Gastrocnemius medialis (tissue), 4 donors: ENCODE measurements at places on chromosomes 1 and 21.

- no peak for DNase-seq
Measured at GRCh38 chr1:54465351-54465811, 59.2 kb upstream of the SSBP3 start.

GRCh38 chr1:150149271-150150132, at the start of gene PLEKHO1:
Gene PLEKHO1 (plus strand): TSS chr1:150149916. CDS start chr1:150150258, 342 bp downstream.
- peak; percentile 76 for DNase-seq

- no peak for DNase-seq
Measured at GRCh38 chr1:5753549-5754421, 238.4 kb downstream of the NPHP4 start.

- DNase-seq, result no peak
Measured at GRCh38 chr1:35838693-35839245, 31.0 kb downstream of the AGO4 start.

DNA sequence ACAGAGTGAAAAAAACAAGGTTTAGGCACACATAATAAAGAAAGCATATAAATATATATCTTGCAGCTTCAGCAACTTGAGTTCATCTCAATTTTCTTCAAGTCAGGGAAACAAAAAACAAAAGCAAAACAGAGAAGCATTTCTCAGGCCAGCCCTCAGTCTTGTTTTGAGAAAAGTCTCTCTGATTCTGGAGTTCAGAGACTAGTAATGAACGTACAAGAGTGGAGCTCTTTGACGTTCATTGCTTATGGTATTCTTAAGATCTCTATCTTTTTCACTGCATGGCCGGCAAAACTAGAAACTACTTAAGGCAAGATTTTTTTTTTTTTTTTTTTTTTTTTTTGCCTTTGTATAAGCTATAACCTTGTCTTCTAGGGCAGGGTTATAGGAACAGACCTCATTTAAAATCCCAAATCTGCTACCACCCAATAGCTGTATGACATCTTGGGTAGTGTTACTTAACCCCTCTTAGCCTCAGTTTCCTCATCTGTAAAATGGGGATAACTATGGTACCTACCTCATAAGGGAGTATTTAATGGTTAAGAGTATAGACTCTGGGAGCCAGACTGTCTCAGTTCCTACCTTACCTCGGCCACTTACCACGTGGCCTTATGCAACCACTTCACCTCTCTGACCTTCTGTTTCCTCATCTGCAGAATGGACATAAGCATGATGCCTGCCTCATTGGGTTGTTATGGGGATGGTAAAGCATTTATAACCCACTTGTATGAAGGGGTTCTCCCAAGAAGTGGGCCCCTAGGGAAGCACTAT, 33.6 kb downstream of the LMO4 start:
- no peak for DNase-seq

DNA sequence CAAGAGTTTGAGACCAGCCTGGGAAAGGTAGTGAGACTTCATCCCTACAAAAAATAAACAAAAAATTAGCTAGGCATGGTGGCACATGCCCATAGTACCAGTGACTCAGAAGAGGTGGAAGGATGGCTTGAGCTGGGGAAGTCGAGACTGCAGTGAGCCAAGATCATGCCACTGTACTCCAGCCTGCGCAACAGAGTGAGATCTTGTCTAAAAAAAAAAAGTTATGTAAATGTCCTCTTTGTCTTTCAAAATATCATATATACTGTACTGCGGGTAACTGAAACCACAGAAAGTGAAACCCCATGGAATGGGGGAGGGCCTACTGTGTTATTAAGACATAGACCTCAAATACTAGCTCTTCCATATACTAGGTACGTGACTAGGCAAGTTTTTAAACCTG, 20.8 kb downstream of the ACADM start:
- no peak for DNase-seq

DNA sequence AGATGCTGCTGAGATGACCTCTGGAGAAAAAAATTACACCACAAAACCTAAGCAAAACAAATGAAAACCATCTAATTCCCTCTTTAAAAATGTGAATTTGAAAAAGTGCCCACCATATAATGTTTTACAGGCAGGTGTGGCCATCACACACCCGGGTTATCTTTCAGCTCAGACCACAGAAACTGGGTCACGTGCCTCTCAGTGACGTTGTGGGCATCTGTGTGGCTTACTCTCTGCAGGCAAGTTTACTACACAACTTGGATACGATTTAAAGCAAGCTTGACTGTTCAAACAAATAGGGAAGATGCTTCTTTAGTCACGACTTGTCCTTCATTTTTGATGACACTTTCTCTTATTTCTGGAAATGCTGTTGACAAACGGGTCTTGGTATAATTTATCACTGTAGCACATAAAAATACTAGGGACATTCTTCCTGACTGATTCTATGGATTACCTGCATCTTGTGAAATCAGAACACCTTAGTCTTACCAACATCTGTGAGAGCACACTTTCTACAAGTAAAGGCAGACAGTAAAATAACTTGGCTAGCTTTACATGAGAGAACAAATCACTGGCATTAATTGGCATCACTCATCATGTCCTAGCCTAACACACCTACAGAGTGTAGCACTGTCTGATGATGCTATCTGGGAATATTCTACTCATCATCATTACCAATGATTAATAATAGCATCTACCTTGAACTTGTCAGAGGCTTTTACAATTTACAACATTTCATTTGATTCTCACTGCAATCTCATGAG, 89.3 kb upstream of the EDEM3 start:
- no peak for DNase-seq

- no peak for DNase-seq
Measured at GRCh38 chr1:3553166-3553939, 58.0 kb downstream of the MEGF6 start.

DNA sequence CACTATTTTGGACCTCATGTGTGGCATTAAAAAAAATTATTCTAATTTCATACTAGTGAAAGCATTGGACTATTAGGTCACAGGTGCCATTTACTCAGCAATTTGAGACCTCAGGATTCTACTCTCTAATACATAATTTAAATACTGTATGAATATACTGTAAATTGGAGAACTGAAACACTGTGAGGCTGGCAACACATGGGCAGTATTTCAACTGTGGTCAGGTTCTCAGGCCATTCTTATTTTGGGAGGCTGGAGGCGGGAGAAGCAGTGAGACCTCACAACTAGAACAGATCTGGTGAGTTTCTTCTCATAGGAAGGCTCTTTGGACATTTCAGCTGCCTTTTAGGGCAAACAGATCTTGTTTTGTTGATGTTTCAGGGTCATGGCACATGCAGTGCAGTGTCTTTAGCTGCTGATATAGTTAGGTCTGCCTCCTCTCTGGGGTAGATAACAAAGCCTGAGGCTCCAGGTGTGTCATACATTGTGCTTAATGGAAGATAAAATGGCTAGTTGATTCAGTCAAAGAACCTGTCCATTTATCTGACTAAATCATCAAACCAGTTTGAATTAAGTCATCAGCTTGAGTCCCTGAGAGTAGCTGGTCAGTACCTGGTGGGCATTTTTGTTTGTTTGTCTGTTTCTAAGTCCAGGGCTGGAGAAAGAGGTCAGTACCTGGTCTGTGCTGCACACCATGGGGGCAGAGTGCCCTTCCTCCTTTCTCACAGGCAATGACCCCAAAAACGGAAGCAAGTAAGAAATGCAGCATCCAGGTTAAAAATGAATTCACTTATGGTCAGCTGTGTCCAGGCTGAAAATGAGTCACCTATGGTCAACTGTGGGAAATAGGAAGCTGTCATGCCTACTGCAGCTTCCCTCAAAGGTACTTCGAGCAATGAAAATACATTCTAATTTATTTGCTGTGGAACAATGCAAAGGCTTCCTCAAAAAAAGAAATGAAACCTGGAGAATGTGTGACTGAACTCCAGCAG, 216.2 kb downstream of the SDCCAG8 start:
- DNase-seq, result no peak

DNA sequence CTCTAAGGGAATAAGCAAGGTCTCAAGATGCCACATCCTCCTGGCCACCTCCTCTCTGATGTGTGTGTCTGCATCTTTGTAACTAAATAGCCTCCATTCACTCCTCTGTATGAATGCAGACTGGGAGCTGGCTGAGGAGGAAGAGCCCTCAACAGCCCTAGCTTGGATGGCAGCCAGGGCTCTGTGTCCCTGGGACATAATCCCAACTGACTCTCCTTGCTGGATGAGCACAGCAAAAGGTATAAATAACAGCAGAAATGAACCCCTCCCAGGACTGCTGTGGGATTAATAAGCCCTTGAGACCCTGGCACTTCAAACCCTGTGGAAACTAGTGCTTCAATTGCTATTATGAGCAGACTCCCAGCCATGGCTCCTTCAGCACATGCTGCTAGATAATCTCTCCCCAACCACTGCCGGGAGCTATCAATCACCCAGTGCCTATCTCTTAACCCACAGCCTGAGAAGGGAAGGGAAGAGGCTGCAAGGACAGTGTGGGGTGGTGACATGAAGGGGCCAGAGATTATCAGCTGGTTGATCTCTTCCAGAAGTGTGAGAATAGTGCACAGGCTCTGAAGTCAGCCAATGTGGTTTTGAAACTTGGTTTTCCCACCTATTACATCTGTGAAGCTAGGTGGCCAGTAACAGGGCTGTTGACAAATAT, 152.2 kb downstream of the TNR start:
- no peak for DNase-seq

- DNase-seq, result no peak
Measured at GRCh38 chr1:156860628-156861423, at the start of gene NTRK1. Gene NTRK1 (plus strand): TSS chr1:156860865. CDS start chr1:156860935, 70 bp downstream.

DNA sequence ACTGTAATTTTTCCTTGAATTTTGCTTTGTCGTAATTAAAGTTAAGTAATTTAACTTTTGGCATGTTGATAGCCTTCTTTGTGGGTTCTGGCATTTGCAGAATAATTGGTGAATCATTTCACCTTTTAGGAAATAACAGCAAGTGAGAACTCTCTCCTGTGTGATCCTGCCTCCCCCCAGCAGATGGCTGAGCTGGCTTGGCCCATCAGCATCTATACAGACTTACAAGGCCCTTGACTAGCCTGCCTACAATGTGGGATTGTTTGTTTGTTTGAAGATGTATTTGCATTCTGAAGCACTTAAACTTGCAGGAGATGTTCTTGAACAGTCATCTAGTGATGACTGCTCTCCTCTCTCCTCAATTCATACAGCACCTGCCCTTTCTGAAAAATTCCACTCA, 55.9 kb downstream of the MACO1 start:
- DNase-seq, result no peak

- no peak for DNase-seq
Measured at GRCh38 chr1:213122514-213122929, 71.5 kb downstream of the RPS6KC1 start.

DNA sequence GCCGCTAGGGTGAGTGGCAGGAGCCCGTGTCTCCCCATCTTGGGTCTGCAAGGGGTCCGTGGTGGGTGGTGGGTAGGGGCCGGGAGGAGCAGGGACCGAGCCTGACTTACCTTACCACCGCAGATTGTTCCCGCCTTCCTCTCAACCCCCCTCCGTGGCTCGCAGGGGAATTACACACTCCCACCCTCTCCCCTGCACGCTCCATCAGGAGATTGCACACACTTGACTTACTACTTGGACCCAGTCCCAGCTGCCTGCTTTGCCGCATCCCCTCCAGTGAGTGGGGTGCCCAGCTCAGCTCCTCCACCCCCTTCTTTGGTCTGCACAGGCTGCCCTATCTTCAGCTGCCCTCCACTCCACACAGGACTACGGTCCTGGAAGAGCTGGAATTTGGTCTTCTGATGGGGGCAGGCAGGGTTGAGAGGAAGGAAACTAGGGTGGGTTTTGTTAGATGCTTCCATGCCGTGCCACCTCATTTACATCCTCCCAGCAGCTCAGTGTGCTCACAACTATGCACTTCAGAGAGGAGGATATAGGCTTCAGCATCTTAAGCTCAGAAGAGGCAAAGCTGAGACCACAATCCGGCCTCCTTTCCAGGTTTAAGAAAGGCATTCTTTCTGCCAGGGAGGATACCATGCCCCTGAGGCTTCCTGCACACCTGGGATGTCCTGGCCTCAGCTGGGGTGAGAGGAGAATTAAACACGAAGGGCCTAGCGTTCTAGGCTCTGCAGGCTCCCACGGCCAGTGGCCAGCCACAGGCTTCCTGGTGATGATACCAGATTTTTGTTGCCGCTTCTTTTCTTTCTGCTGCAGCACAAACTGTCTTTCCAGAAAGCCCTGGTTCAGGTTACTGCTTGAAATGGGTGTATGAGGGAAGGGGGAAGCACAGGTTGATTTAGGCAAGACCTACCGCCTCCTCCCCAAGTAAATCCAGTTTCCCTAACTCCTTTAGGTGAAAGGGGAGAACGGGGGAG, 2.3 kb downstream of the KCNC4 start:
- no peak for DNase-seq

GRCh38 chr1:116445534-116445933, 72.5 kb downstream of the ATP1A1 start:
- no peak for DNase-seq

- DNase-seq, result no peak
Measured at GRCh38 chr1:27614625-27615344, 10.8 kb upstream of the AHDC1 start.

DNA sequence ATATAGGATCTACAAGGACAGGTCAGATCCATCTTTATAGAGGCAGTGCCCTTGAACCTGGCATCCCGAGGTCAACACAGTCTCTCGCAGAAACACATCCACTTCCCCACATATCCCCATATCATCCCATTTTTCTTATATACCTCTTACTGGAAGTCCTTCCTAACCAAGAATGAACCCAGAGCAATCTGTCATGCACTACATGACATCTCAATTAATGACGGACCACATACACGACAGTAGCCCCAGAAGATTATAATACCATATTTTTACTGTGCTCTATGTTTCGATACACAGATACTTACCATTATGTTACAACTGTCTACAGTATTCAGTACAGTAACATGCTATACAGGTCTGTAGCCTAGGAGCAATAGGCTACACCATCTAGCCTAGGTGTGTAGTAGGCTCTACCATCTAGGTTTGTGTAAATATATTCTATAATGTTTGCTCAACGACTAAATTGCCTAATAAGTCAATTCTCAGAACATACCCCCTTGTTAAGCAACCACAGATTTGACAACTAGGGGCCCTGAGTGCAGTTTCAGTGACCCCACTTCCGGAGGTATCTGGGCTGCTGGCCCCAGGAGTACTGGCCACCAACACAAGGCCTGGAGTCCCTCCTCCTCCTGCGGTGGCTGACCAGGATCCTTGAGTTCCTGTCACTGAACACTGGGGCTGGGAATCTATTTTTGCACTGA, 28.1 kb downstream of the PTPN14 start:
- no peak for DNase-seq

- DNase-seq, result no peak
Measured at GRCh38 chr1:64495878-64496277, 25.9 kb downstream of the CACHD1 start.

- DNase-seq, result peak; percentile 65
Measured at GRCh38 chr1:214386747-214387146, 105.8 kb downstream of the SMYD2 start.

GRCh38 chr1:174204697-174205308, 45.5 kb downstream of the RABGAP1L start:
- no peak for DNase-seq

DNA sequence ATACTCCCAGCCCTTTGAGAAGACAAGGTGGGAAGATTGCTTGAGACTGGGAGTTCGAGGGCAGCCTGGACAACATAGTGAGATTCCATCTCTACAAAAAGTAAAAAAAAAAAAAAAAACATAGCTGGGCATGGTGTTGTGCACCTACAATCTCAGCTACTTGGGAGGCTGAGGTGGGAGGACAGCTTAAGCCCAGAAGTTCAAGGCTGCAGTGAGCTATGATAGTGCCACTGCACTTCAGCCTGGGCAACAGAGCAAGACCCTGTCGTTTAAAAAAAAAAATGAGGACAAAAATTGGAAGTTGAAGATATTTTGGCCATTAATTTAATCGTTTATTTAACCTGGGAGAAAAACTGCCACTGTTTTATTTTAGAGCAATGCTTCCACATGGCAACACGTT, 1.1 kb downstream of the URB1 start:
- DNase-seq, result no peak

GRCh38 chr1:65650682-65651081, 142.0 kb upstream of the PDE4B start:
- DNase-seq, result no peak
